ENCODE measurements at places on chromosomes 6 and 20. TPM values are rescaled to one million over a fixed set of nuclear protein-coding genes. Genes with fewer than 3 reads are reported as not detected.

Gene TENT5A
- 14.4 TPM for polyA plus RNA-seq

Gene SNAP25
- 6.3 TPM for polyA plus RNA-seq

- DNase-seq = no peak
Observed at GRCh38 chr6:139680819-139681218, 306.4 kb upstream of the CITED2 start.

- DNase-seq = no peak
Observed at GRCh38 chr6:138346302-138347195, 31.2 kb upstream of the SMIM28 start.

GRCh38 chr6:43291708-43292107 is 6.4 kb upstream of the SLC22A7 start:
- no peak for DNase-seq

- DNase-seq = peak; percentile 69
Observed at GRCh38 chr6:109055771-109056235, 38.8 kb downstream of the SESN1 start.

DNA sequence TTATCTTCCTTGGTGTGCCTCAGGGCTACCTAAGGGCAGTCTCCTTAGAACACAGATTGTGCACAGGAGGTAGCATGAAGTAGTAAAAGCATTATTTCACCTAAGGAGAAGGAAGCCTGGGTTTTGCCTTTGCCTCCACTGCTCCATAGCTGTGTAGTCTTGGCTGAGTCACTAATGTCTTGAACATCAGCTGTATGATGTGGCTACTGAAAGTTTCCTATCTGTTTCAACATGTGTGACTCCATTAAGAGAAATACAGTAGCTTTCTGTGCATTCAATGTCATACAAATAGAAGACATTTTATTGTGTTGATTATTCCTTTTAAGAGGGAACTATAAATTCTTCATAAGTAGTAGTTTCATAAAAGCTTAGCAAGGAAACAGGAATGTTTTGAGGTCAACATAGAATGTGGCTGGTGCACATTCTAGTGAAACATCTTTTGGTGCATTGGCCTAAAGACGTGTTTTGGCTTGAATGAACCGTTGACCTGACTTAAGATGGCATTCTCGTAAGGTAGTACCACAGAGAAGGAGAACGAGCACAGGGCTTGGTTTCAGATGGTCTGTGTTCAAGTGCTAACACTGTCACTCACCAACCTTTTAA is 70.6 kb downstream of the CTNNBL1 start:
- no peak for DNase-seq

DNA sequence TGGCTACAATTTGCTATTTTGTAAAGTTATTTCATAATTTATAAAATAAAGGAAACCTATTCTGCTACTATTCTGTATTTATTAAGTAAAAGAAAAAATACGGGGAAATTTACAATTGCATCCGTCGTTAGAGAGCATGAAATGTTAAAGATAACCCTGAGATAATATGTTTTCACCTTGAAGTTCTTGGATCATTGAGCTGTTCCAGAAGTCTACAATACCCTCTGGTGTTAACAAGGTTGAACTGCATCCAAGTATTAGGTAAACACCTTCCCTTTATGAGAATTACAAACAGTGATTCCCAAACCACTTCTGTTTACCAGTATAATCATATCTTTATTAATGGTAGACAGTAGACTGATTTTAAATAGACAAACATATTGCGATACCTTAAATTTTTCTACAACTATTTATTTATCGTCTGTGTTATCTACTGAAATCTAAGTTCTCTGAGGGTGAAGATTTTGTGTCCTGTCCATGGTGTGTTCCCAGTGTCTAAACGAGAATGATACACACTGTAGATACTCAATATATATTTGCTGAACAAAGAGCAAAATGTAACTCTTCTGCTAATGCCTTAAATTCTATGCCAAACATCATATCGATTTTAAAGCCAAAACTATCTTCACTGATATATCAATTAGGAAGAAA is 28.2 kb downstream of the TBC1D32 start:
- DNase-seq = peak; percentile 62

DNA sequence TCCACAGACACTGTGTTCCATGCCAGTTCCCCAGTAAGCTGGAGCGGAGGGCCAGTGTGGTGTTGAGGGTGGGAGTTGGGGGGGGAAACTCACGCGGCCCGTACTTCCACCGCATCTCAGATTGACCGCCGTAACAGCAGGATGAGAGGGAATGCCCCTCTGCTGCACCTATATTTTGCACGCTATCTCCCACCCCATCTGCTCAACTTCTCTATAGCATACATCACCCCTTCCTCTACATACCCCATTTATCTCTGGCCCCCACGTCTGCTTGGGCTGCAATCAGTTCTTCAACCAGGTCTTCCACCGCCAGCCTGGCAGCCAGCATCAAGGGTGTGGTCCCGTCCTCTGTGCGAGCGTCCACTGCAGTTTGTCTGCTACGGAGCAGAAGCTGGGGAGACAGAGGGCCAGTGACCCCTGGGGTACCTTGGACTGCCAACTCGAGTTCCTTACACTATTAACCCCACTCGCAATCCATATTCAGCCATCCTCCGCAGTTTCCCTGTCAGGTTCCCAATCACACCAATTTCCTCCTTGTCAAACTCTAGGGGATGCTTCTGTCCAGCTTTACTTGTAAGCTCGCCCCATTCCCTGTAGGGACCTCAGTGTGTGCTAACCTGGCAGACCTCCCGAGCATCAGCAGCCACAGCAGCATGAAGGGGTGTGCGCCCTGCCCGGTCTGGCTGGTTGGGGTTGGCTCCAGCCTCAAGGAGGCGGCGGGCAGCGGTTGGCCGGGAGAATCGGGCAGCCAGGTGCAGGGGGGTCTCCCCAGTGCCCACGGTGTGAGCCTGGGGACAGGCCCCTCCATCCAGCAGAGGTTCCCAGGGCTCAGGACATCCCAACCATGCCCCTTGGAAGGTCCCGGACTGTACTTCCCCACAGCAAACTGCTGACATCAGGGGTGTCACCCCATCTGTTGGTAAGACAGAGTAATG is 4.5 kb upstream of the GPSM3 start:
- DNase-seq = no peak

DNA sequence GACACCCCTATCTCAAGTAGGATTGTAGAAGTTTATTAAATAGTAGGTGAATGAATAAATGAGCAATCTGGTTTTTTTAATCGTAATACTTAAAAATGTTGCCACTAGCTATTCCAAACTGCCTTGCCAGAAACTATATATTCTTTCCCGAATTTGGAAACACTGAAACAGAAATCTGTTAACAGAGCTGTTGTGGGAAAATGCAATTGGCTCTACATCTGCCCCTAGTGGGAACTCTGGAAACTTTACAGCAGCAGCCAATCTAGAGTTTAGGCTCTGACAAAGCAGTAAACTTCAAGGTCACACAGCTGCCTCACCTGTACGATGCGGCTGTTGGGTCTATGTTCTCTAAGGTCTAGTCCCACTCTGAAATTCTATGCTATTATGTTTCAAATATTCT is 41.7 kb downstream of the SYNE1 start:
- peak; percentile 29 for DNase-seq

GRCh38 chr20:1800777-1801176 is 94.4 kb upstream of the SIRPA start:
- DNase-seq = peak; percentile 18
